K562 (cell line): ENCODE measurements at places on chromosomes 2 and 18.

DNA sequence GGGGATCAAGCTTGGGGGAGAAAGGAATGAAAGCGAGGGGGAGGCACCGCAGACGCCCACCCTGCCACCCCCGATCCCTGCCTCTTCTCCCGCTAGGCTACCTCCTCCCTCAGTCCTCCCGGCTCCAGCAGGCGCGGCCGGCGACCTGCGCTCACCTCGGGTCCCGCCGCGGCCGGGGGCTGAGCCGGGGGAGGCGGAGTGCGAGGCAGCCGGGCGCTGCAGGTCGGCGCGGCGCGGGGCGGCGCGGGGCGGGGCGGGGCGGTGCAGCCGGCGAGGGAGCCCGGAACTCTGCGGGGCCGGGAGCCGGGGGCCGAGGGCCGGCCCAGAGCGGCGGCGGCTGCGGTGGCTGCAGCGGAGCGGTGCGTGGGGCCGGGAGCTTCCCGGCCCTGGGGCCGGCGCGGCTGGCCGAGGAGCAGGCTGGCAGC lies 477 bp downstream of the ACVR1 start:
- peak; percentile 83 for DNase-seq

DNA sequence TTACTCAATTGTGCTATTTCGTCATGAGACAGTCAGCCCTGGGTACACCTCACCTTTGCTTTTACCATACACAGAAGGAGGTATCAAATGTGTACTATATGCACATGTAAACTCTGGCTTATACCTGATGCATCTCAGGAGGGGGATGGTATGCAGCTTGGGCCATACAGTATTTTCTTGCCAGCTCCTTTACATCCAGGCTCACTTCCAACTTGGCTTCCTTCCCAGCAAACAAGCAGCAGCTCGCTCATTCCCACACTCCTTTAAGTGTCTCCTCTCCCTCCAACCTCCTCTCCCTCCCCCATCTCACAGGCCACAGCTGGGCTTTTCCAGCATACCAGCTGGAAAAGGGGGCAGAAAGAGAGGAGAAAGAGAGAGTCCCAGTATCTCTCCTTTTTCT lies 9.6 kb downstream of the MARCHF4 start:
- no peak for DNase-seq

DNA sequence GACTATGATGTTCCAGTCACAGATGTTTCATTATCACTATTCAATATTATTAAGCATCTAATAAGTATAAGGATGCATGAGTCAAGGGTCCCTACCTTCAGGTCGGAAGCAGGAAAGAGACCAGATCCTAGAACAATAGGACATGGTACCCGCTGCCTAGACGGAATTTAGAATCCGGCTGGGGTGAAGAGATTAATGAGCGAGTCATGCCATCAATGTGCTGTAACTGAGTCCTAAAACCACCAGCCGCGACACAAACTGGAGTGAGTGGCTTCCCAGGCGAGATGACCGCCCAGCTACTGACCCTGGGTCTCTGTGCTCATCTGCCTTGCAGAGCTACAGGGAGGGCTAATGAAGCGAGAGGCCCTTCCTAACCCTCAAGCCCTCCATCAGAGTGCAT lies 73.6 kb downstream of the DNMT3A start:
- no peak for DNase-seq

GRCh38 chr18:58538604-58539386 lies 90.1 kb downstream of the ALPK2 start:
- no peak for DNase-seq

GRCh38 chr2:176297067-176297466 lies 27.8 kb downstream of the MTX2 start:
- DNase-seq: peak; percentile 13
